Astrocyte of the spinal cord (primary cell): ENCODE measurements at places on chromosomes 4 and X.

GRCh38 chrX:20693078-20693477 is 426.4 kb upstream of the RPS6KA3 start:
- no peak for DNase-seq

DNA sequence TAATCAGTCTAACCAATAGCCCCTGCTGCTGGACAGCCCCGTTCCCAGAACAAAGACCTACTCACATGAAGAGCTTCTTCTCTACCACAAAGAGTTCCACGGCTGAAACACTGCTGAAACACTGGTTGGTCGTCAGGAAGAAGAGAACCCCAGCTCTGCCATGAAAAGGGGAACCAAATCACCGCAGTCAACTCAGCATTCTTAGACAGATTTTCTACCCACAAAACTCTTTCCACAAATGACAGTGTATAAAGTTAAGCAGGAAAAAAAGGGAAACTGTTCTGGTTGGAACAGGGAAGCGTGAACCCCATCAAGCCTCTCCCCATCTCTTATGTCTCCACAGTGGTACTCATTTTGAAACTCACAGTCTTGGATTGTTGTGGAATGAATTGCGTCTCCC is 57.3 kb downstream of the ABCG2 start:
- no peak for DNase-seq

GRCh38 chr4:168803732-168804131 is 206.3 kb downstream of the CBR4 start:
- DNase-seq: peak; percentile 87

DNA sequence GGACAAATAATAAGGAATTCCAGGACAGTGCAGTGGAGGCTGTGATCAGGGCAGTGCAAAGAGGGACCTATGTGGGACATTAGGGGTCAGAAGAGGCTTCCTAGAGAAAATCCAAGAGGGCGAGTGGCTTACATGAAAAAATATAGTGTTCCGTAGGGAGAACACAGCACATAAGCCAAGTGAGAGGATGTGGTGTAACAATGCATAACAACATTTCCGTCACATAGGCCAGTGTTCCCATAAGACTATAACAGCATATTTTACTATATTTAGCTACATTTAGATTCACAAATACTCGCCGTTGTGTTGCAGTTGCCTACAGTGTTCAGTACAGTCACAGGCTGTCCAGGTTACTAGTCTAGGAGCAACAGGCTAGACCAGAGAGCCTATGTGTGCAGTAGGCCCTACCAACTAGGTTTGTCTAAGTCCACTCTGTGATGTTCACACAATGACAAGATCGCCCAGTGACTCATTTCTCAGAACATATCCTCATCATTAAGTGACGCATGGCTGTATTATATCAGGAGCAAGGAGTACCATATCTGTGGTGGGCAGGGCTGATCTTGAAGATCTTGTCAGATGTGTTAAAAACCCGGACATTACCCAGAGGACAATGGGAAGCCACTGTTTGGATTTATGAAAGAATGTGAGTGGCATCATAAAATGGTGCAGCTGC is 74.0 kb upstream of the TBL1X start:
- no peak for DNase-seq

DNA sequence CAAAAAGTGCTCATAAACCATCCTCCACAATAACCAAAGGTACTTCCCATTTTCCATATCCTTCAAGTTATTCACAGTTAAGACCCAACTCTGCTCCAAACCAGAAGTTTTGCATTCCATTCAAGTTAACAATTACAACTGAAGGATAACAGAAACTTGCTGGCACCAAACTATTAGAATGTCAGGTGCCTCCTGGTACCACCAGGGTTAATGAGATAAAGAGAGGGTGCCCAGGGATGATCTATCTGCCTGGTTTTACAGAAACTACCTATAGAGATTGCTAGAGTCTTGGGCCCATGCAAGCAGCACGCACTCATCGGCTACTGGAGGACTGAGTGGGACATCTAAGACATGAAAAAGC is 114.6 kb downstream of the RBM47 start:
- DNase-seq: no peak

DNA sequence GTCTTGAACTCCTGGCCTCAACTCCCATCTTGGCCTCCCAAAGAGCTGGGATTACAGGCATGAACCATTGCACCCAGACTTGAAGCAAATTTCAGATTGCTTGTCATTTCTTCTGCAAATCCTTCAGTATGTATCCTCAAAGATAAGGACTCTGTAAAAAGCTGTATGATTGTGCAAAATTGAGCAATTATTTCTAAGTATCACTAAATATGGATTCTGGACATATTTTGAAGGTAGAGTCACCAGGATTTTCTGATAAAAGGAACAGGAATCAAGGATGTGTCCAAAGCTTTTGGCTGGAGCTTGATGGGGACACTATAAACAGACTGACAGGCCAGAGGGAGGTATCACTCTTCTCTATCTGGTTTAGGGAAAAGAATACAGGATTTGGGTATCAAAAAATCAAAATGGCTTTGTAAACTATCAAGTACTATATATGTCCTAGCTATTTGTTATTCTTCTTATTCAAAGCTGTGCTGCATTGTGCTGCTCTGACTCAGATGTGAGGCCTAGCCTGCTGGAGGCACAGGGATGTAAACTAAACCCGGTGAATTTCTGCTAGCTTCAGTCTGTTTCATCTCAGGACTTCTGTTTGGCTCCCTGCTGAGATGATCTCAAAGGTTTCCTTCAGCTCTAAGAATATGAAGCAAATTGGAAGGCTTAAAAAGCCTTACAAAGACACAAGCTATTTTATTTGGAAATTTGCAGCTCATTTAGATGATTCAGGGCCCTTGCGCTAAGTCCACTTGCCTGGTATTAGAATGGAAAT is 8.3 kb downstream of the RPS4X start:
- peak; percentile 90 for DNase-seq

- no peak for DNase-seq
Measured at GRCh38 chr4:184283659-184284335, 66.1 kb upstream of the ENPP6 start.

DNA sequence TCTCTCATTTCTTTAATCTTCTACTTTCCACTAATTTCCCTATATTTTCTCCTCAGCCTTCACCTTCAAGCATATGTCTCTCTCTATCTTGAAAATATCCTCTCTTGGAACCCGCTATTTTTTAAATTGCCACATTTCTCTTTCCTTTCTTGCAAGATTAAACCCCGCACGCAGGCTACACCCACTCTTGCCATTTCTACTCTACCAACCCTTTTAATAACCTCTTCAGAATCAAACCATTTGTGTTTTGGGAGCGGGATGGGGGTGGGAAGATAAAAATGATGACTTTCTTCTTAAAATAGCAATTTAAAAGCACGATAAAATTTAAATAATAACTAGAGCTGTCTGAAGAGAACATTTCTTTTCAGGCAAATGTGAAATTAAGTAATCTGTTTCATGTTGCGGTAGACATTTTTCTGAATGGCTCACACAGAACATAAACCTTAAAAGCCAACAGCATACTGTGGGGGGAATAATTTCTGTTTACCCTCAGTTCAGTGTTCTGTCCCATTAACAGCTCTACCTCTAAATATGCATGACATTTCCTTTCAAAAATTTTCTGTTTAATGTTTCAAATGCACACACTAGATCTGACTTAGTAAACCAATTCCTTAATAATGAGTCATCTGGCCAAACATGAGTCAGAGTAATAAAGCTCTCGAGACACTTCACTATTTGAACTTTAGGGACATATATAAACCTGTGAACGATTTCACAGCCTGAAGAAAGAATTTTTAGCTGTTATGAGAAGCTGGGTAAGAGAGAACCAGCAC is 20.5 kb downstream of the ARSJ start:
- DNase-seq: peak; percentile 97

DNA sequence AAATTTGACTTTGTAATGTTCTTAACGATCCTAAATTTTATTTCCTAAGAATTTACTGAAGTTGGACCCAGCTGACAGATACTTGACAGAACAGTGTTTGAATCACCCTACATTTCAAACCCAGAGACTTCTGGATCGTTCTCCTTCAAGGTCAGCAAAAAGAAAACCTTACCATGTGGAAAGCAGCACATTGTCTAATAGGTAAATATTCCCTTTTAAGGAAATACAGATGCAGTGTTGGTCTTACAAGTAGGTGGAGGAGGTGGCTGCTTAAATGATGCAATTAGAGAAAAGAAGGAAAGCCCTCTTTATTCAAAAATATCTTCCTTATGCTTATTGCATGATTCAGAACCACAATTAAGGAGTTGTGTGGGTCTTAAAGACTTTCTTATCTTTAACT is 73.5 kb downstream of the RS1 start:
- no peak for DNase-seq

DNA sequence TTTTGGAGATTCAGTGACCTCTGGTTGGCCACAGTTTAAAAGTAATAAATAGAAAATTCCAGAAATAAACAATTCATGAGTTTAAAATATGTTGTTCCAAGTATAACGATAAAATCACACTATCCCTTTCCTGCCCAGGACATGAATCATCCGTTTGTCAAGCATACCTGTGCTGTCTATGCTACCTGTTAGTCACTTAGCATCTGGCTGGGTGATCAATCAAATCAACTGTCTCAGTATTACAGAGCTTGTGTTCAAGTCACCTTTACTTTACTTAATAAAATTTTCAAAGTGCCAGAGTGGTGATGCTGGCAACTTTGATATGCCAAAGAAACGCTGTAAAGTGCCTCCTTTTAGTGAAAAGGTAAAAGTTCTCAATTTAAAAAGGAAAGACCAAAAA is 979.5 kb upstream of the NDST4 start:
- DNase-seq: no peak

GRCh38 chr4:184007891-184008290 is 102.8 kb downstream of the STOX2 start:
- peak; percentile 28 for DNase-seq

- peak; percentile 12 for DNase-seq
Measured at GRCh38 chrX:70033348-70034051, 16.2 kb downstream of the AWAT2 start.

- no peak for DNase-seq
Measured at GRCh38 chr4:4609622-4610334, 67.9 kb upstream of the STX18 start.

DNA sequence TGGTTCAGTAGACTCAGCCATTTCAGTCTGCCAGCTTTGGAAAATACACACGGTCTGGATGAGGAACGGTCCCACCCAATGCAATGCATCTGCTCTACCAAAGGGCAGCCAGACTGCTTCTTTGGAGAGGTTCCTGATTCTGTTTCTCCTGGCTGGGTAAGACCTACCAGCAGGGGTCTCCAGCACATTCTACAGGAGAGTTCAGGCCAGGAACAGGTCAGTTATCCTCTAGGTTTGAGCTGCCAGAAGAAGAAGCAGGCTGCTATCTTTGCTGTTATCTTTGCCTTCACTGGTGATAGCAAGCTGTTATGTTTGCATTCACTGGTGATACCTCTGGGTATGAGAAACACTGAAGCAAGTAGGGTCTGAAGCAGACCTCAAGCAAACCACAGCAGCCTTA is 45.5 kb upstream of the PBDC1 start:
- DNase-seq: no peak

DNA sequence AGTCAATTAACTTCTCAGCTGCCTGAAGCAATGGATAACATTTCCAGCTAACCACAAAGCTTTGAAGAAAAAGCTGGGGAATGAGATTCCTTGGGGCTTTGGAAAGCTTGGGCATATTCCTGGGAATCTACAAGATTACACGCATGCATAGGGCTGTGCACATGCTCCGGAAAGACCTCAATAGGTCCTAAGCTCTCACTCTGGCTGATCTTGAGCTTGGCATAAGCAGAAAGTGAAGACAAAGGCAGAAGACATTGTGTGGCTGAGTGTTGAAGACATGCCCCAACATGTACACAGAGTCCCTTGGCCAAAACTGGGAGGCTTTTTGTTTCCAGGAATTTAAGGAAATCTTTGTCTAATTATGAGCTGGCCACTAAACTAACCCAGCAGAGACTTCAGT is 31.2 kb downstream of the ATG4A start:
- DNase-seq: peak; percentile 23

DNA sequence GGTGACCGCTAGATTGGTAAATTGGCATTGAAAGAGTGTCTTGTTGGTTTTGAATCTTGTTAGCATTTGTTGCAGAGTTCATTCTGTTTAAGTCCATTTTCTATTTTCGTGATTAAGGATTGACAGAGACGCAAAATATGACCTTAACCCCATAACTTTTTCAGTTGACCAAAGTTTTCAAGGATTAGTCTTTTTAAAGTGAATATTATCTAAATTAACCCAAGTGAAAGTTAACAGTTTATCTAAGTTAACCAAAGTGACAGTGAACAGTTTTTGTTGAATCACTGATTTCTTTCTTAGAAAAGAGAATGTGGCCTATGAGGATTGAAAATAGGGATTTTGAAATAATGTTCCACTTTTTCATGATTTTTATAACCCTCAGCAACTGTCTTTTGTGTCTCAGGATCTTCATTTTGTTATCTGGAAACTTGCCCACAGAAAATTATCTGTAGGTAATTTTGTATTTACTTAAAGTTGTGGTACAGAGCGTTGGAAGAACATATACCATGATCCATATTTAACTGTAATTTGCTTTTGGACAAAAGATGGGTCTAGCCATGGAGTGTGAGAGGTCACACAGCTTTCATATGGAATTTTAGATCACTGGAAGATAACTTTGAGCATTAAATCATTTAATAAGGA is 3.3 kb downstream of the CPEB2 start:
- peak; percentile 50 for DNase-seq

DNA sequence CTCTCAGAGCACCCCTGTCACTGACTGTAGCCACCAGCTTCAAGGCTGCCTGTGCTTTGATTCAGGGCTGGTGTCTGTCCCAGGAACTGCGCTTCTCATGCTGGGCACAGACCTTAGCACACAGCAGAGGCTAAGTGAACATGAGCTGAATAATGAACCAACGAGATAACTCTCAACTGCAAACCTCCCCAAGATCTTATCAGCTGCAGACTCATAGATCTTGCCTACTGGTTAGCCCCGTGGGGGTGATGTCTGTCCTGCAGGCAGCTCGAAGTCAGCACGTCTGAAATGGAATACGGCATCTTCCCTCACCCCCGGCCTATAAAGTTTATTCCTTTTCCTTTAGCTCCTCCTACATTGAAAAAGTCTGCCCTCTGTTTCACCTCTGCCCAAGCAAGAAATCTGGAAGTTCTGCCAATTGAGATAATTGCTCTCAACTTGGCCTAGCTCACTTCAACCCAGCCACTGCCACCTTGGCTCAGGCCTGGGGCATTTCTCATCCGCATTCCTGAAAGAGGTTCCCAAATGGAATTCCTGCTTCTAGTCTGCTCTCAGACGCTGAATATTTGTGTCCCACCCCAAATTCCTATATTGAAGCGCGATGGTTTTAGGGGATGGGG is 73.7 kb downstream of the GATB start:
- DNase-seq: no peak

DNA sequence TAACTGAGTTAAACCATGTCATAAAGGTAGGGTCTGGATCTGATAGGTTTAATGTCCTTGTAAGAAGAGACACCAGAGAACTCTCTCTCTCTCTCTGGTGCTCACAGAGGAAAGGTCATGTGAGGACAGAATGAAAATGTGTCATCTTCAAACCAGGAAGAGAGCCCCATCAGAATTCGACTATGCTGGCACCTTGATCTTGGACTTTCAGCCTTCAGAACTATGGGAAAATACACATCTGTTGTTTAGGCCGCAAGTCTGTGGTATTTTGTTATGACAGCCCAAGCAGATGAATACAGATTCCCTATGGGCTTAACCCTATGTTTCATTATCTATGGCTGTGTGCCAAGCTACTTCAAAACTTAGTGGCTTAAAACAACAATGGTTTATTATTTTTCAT is 105.5 kb upstream of the DDIT4L start:
- DNase-seq: peak; percentile 47
